Activated CD8-positive, alpha-beta memory T cell treated with anti-CD3 and anti-CD28 coated beads for 48 hours (primary cell): ENCODE measurements at places on chromosomes 1 and 21.

DNA sequence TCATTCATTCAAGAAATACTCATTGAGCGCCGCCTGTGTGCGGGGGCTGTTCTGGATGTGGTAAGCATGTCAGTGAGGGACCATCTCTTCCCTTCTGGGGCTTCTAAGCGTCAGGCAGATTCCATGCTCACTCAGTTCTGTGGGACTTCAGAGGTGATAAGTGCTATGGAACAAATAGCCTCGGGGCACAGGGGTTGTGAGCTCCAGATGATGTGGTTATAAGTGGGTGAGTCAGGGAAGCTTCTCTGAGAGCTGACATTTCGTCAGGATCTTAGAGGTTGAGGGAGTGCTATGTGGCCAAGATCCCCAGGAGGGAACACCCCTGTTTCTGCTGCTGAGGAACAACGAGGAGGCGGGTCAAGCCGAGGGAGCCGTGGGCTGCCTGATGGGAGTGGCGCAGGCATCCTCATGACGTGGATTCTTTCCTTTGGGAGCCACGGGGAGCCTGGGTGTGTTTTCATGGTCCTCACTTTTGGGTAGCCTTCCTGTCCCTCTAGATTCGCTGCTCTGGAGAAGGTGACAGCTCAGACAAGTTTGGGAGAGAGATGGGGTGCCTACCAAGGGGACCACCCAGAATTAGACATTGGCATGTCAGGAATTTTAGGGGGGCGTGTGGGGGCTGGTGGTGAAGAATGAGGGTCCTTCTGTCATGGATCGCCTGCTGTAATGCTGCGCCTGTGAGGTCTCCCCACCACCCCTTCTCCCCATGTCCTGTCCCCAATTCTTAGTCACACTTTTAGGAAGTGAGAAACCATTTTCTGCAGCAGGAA, 38.5 kb downstream of the HUNK start:
- no peak for DNase-seq

GRCh38 chr1:145858238-145858900, 512 bp downstream of the PIAS3 start:
- peak; percentile 47 for DNase-seq

DNA sequence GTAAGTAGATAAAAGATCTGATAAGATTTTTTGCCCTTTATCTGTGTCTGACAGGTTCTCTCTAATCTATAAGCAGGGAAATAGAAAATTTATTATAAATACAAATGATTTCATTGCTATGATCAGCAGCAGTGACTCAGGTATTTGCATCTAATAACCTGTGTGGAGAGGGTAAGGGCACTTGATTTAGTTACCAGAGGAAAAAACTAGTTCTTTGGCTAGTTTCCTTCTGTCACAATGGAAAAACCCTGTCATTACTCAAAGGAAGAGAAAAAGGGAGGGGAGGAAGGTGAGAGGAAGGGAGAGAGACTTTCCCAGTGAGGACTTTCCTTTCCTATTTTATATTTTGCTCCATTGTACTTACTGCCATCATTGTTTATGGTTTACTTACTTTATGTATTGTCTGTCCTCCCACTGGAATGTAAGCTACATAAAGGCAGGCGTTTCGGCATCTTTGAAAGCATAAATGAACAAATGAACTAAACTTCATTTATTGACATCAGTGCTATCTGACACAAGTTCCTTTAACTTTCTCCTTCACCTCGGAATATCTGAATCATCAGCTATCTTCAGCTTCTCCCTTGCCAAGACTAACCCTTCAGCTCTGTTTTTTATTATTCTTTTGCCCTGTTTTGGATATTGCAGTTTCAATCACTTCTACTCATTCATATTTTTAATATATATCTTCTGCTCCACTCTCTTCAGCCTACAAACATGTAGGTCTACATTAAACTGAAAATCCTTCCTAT, 34.9 kb downstream of the WDR3 start:
- no peak for DNase-seq

GRCh38 chr1:9867408-9868243, 42.4 kb downstream of the CTNNBIP1 start:
- peak; percentile 65 for DNase-seq

- DNase-seq: no peak
Measured at GRCh38 chr1:14824314-14824915, 225.9 kb downstream of the KAZN start.

DNA sequence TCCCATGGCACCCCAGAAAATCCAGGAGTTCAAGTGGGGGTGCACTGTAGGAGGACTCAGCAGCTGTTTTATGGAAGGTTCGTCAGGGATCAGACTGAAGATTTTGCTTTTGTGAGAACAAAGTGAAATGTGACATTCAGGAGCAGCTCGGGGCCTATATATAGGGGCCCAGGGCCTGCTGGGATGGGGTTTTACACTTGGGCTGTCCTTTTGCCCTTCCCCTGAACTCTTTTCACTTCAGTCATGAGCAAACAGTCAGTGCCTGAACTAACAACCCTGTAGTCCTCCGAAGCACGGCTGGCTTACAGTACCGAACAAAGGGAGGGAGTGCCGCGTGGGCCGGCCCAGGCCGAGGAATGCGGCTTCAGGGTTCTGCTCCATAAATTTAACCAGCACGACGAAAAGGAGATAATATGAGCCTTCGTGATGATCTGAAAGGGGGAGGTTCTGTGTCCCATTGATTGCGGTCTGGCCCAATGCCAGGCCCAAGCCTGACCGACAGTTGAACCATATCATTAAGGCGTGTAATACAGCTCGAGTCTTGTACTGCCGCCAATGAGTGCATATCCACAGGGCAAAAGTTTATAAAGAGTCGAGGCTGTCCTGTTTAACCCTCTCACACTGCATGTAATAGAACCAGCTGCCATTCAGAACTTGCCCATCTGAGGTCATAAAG, 139.9 kb downstream of the DHRS3 start:
- no peak for DNase-seq

DNA sequence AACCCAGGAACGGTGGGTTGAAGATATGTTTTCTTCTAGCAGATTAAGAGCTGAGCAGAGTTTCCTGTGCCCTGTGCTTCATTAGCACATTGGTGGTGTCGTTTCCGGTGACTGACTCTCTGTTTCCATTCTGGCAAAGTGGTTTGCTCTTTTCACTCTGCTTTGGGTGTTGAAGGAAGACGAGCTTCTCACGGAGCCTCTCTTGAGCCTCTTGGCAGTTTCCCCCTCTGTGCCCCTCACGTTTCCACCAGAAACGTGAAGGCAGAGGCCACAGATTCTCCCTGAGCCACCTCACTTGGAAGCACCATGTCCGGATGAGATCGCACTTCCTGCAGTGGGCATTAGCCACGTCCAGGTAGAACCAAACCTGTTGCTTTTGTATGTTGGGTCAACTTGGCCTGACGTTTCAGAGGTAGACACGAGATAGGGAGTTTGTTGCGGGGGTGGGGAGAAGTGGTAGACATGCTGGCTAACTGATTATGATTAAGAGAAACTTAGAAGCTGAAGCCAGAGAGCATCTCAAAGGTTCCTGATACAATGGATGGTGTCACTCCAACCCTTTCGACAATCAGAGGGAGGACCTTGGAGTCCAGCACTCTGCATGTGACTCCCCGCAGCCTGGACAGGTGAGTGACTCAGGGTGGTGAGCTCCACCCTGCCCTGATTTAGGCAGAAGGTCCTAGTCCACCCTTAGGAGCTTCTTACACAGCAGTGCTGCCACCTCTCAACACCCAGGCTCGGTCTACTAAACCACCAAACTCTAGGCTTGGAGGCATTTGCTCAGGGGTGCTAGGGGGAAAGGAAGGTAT, at the start of gene LAX1:
TSS of gene LAX1 (plus strand) at position 155 of the 809 bp plus-strand sequence. CDS start at position 538, 383 bp downstream.
- peak; percentile 61 for DNase-seq

DNA sequence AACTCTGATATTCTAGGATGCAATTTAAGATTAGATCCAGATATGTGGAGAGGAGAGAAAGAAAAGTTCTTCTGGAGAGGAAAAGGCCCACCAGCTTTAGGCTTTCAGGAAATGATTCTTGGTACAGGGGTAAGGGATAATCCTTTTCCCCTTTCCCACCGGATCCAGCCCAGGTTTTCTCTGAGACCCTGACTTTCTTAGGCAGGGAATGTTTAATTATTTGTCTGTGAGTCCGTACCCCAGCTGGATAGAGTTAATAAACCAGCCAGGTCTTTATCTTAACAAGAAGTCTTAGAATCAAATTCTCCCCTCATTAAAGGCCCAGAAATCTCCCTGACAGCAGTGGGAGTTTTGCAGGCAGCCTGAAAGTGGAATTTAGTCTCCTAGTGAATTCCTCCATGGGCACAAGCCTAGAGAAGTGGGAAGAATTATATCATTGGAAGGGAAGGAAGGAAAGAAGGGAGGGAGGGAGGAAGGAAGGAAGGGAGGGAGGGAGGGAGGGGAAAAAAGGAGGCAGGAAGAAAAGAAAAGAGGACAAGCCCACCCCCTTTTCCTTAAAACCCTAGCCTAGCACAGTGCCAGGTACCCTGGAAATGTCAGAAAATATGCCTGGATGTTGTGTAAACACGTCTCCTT, 189.0 kb downstream of the PLPP3 start:
- no peak for DNase-seq

- no peak for DNase-seq
Measured at GRCh38 chr1:87403061-87403820, 74.6 kb downstream of the LMO4 start.

GRCh38 chr21:41086569-41086968, 81.4 kb upstream of the BACE2 start:
- DNase-seq: no peak

- DNase-seq: no peak
Measured at GRCh38 chr1:71834601-71835441, 447.5 kb downstream of the NEGR1 start.
